Kasumi-1 (cell line): ENCODE measurements at places on chromosomes 5 and 9.

GRCh38 chr9:99259231-99259918, 37.3 kb downstream of the SEC61B start:
- DNase-seq = no peak

- no peak for DNase-seq
Observed at GRCh38 chr9:96680812-96681499, 25.8 kb upstream of the PRXL2C start.

- DNase-seq = no peak
Observed at GRCh38 chr9:133275105-133276000, at the start of gene ABO. ABO (minus strand) TSS chr9:133275201.

DNA sequence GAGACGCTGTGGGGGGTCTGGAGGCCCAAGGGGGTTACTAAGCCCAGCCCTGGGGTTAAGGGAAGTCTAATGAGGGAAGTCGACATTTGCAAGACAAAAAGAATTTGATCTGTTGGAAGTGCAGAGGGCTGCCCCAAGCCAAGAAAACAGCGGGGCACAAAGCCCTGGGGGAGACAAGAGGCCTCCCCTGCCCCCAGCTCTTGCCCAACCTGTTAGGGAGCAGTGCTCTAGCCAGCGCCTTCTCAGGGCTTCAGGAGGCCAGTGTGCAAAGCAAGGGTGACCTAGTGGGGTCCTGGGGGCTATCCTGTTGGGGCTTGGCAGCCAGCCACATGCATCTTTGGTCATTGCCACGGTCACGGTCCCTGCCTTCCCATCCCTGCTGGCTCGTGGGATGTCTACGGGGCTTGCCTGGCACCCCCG, 25.2 kb downstream of the GFI1B start:
- DNase-seq = no peak

DNA sequence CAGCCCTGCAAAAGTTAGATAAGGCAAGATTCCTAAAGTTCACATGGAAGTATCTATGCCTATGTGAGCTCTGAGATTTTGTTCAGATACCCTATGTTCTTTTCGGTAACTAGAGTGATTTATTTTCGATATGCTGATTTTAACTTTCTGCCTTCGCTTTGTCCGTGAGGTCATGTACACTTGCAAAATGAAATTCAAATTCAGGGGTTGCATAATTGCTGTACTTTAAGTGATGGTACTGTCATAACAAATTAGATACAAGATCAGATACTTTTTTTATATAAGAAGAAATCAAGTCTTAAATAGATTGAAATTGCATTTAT, 350 bp upstream of the ECPAS start:
- peak; percentile 71 for DNase-seq

GRCh38 chr9:90301277-90301653, 341.4 kb downstream of the DIRAS2 start:
- no peak for DNase-seq

DNA sequence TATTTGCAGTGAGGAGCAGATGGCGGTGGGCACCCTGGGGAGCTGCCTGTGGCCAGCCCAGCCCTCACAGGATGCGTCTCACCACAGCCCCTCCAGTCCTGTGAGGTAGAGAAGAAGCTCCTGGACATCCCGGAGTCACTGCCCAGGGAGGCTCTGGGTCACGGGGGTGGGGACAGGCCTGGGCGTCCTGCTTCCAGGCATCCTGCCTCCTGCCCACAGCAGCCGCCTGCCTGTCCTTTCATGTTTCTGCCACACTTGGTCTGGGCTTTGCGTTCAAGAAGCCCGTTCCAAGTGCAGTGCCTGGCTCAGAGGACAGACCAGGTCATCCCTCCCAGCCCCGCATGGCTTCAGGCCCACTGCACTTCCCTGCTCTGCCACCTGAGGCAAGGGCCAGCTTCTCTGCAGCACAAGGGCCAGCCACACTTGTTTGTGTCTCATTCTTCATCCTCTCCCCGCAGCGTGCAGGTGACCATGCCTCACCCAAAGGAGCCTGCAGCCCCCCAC, 38.2 kb downstream of the ZDHHC11B start:
- DNase-seq = no peak

DNA sequence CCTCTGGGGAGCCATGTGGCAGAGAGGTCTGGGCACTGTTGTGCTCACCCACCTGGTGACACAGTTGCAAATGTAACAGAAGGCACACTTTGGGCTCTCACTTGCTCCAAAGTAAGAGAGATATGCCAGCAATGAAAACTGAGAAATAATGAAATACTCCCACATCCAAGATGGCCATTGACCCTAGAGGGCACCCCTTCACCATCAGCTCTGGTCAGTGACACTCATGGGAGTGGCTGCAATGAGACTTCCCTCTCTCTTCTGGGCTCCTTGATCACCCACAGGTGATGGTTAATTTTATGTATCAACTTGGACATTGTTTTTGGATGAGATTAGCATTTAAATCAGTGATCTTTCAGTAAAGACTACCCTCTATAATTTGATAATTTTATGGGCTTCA, 248.4 kb downstream of the CDH12 start:
- DNase-seq = no peak

DNA sequence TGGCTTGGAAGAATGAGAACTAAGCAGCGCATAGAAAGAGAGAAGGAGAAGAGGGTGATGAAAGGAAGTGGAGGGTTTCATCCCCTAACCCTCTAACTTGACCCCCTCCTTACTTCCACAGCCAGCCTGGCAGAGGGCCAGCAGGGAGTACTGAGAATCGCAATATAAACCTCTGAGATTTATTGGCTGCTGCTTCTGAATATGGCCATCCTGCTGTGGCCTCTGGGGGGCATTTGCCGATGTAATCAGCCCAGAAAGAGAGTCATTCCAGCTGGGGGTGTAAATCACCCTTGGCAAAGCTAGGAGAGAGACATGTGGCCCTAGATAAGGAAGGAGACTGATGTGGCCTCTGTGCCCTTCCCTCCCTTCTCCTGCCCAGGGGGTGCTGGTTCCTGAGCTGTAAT, 960 bp upstream of the GFRA3 start:
- DNase-seq = no peak

DNA sequence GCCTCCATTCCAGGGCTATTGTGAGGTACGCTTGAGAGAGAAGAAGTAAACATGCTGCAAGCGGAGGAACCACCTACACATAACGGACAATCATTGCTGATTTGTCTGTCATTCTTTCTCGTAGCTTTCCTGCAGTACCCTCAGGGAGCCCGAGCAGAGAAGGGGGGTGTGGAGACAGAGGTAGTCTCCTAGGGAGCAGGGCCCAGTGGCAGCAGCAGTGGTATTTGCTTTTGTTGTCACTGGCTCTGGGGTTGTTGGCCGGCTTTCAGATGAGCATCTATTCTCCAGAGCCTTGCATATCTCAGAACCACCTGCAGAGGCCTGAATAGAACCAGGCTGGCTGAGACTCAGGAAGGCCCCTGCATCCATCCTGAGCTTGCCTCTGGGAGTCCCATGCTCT, 19.9 kb downstream of the ENHO start:
- no peak for DNase-seq

GRCh38 chr9:77374266-77374665, 196.9 kb downstream of the VPS13A start:
- no peak for DNase-seq

GRCh38 chr5:163943546-163943945, 438.1 kb downstream of the MAT2B start:
- no peak for DNase-seq

- no peak for DNase-seq
Observed at GRCh38 chr5:58985759-58986158, 402.9 kb downstream of the RAB3C start.

DNA sequence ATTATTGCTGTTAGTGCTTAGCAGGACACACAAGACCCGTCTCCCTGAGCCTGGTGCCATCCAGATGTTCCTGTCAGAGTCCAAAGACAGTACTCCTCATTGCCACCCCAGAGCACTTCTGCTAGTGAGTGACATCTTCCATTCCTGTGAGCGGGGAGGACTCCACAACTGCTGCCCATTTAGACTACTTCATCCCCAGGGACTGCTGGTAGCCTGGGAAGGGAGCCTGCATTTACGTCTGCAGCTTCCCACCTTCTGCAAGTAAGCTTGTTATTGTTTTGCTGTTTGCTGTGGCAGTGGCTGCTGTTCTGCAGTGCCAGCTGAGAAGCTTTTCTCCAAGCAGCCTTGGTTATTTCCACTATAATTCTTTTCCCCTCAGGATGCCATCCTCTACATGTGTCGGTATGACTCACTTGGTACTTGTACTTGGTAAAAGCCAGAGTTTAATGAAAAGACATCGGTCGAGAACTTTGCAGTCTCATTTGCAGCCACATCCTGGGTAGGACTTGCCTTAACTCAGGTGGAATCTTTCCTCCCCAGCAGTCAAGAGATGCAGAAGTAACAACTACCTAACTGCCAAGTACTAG, 10.6 kb upstream of the MAP1B start:
- DNase-seq = no peak
